Activated CD4-positive, alpha-beta T cell treated with anti-CD3 and anti-CD28 coated beads, Interleukin-2, Interleukin-4, amounts not matched to agents 100 ng/mL and 50 ng/mL, durations not matched to agents 16 hours and 8 hours (primary cell): ENCODE measurements at places on chromosomes 16 and 17.
A peak's percentile ranks its signal among the peaks of the same experiment; 100 is the strongest.

DNA sequence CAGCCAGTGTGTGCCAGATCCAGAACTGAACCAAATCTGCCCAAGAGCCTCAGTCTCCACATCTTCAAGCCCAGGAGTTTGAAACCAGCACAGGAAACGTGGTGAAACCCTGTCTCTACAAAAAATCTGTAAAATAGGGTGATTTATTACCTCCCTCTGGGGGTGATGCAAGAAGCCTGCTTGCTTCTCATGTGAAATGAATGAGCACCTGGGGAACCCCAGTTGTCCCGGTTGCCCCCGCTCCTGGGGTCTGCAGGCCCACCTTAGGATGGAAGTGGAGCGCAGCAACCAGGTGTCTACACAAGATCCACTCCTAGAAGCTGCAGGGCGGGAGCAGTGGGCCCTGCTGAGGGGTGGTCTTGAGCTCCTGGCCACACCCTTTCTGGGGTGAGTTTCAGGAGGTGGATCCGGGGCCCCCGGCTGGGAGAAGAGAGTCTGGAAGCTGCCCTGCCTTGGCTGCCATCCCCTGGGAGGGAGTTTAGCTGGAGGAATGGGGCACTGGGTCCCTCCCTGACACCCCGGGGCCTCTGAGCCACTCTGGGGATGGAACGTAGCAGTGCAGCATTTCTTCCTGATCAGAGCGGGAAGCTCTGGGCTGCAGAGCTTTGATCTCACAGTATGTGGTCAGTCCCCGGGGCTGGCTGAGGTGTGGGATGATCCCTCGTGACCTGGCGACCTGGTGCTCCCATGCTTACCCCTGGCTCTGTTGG, 117.8 kb downstream of the RAB11FIP4 start:
- DNase-seq: no peak

- no peak for DNase-seq
Observed at GRCh38 chr16:54303613-54304012, 17.0 kb upstream of the IRX3 start.

- peak; percentile 79 for DNase-seq
Observed at GRCh38 chr17:3965118-3965800, 1.0 kb upstream of the ATP2A3 start.

DNA sequence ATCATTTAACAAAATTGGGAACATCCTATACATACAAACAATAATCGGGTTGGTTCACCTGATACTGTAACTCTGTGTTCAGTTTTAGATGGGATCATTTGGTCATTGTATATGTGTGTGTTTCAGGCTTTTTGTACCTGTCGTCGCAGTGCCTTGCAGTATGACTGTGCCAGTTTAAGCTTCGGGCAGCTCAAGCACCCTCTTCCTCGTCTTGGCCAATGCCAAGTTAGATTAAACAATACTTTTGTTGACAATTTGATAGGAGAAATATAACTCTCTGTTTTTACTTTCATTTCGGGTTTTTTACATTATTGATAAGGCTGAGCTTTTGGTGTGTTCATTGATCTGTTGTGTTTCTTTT, 37.0 kb upstream of the ARHGAP17 start:
- peak; percentile 33 for DNase-seq

DNA sequence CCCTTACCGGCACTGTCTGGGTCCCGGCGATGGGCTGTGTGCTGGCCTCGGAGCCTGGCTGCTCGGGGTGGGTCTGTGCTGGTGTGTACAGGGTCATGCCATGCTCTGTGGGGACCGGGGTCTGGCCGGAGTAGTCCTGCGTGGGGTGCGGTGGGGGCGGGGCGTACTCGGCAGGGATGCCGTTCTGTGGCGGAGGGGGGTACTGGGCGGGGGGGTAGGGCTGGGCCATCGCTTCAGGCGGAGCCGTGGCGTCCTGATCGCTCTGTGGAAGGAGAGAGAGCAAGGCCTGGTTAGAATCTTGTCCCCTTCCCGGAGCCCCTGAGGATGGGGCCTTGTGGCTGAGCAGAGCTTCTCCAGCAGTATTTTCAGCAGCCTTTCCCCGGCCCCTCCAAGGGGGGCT, 40.9 kb downstream of the ENGASE start:
- no peak for DNase-seq

DNA sequence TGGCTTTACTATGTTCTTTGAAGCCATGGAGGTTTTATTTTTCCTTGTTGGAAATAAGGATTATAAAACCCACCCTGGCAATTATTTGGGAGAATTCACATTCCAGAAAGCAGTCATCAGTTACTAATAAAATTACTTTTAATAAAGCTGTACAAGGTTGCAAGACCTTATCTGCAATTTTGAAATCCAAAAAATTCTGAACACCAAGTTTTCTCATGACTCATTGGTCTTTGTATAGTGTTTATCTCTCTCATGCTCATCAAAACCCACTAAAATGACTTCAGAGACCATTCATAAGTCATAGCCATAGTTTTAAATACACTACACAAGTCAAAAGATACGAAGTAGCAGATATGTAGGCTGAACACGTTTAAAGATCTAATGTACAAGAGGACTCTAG, 6.0 kb upstream of the KRT38 start:
- DNase-seq: no peak

GRCh38 chr16:75379911-75380847, 53.1 kb downstream of the CFDP1 start:
- peak; percentile 43 for DNase-seq

- peak; percentile 52 for DNase-seq
Observed at GRCh38 chr16:53509906-53510703, 7.1 kb upstream of the AKTIP start.

- no peak for DNase-seq
Observed at GRCh38 chr17:75664099-75664549, 2.8 kb downstream of the RECQL5 start.

- peak; percentile 86 for DNase-seq
Observed at GRCh38 chr17:65556014-65556909, 5.2 kb downstream of the AXIN2 start.

DNA sequence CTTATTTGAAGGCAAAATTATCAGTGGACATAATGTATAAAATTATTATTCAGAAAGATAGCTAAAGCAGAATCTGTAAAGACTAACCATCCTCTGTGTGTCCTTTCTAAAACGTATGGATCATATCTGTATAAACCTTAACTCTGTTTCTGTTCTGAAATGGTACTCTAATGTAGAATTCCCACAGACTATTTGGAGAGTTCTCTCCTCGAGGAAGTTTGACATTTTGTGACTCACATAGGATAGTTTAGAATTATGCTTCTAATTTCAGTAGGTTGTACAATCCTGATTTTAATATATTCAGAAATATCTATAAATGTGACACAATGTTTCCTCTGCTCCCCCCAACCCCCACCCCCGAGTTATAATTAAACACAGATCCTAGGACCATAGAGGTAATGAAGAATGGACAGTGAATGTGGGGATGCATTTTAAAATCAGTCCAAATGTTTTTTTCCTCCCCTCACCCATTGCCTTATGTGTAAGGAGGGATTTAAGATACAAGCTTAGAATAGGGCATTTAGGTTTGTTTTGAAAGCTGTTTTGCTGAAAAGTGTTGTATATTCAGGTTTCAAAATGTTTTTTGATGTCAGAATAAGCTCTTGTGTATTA, 66.8 kb downstream of the BCAS3 start:
- DNase-seq: no peak

- DNase-seq: no peak
Observed at GRCh38 chr16:30605158-30605557, 5.0 kb downstream of the ZNF689 start.

- DNase-seq: no peak
Observed at GRCh38 chr16:4583906-4584305, 27.8 kb downstream of the C16orf96 start.

- no peak for DNase-seq
Observed at GRCh38 chr17:82645516-82645915, 2.7 kb downstream of the WDR45B start.

GRCh38 chr16:59773330-59773729, 1039.2 kb upstream of the GOT2 start:
- no peak for DNase-seq

GRCh38 chr16:86089991-86090390, 191.0 kb downstream of the IRF8 start:
- no peak for DNase-seq

DNA sequence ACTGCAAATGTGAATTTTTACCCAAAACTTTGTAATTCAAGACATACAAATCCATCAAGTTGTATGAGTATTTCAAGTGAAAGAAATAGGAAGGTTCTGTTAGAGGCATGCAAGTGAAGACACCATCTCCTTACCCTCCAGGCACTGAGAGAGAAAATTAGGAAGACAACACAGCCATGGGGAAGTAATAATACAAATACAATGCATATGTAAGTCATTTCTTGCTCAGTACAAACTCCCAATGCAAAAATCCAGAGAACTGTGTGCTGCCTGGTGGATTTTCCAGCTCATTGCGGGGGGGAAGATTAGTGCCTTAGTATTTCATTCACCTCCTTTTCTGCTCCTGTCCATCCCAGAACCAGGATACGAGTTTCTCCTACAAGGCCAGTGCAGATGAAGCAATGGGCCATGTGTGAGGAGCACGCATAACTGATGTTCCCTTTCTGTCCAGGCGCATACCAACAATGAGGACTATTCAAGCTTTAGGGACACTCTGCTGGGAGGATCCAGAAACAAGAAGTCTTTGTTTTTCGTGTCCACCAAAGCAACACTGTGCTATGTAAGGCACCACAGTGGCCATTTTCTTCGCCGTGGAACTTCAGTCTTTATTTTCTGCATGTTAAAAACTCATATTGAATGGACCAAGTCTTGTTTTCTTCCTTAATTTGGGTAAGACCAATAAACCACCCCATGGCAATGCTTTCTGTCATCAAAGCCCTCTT, 143.7 kb upstream of the RCVRN start:
- no peak for DNase-seq

GRCh38 chr16:27378871-27379481, 23.0 kb upstream of the IL21R start:
- DNase-seq: peak; percentile 57

DNA sequence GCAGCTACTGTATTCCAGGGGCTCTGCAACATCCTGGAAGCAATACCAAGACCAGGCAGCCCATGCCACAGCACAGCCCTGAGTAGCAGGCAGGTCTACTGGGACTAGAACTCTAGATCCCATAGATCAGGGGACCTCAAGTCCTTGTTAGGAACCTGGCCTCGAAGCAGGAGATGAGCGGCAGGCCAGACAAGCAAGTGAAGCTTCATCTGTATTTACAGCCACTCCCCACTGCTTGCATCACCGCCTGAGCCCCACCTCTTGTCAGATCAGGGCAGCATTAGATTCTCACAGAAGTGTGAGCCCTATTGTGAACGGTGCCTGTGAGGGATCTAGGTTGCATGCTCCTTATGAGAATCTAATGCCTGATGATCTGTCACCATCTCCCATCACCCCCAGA, 295.7 kb upstream of the TNRC6C start:
- DNase-seq: no peak

- no peak for DNase-seq
Observed at GRCh38 chr16:8760021-8760420, 37.4 kb downstream of the TMEM186 start.

DNA sequence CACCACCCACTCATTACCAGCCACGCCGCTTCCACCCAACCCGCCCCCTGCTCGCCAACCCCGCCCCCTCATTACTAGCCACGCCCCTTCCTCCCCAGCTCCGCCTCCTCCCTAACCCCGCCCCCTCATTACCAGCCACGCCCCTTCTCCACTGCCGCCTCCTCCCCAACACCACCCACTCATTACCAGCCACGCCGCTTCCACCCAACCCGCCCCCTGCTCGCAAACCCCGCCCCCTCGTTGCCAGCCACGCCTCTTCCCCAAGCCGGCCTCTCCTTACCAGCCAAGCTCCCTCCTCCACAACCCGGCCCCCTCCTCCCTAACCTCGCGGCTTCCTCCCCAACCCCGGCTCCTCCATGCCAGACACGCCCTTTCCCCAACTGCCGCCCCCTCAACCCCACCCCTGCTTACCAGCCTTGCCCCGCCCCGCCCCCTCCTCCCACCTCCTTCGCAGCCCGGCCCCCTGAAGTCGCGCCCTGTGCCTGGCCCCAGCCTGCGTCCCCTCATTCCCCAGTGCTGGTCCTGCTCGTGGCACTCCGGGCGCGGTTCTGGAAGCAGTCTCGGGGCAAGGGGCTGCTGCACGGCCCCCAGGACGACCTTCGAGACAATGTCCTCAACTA, 7.3 kb downstream of the SLC22A31 start:
- peak; percentile 65 for DNase-seq

GRCh38 chr16:70708366-70709246, 22.8 kb upstream of the MTSS2 start:
- DNase-seq: no peak

DNA sequence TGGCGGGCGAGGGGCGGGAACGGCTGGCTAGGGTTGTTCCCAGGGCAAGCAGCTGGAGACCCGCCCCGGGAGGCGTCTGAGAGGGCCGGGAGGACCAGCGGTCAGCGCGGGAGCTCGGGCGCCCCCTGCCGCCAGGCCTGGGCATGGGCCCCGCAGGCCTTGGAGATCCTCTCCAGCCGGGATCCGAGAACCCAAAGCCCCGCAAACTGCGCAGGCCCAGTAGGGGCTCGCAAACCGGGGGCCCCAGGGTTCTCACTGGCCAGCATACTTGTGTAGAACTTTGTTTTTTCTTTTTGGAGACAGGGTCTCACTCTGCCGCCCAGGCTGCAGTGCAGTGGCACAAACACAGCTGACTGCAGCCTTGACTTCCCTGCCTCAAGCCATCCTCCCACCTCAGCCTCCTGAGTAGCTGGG, 20.8 kb upstream of the ZNF423 start:
- peak; percentile 44 for DNase-seq

GRCh38 chr16:68072038-68072695, 13.0 kb upstream of the NFATC3 start:
- no peak for DNase-seq

DNA sequence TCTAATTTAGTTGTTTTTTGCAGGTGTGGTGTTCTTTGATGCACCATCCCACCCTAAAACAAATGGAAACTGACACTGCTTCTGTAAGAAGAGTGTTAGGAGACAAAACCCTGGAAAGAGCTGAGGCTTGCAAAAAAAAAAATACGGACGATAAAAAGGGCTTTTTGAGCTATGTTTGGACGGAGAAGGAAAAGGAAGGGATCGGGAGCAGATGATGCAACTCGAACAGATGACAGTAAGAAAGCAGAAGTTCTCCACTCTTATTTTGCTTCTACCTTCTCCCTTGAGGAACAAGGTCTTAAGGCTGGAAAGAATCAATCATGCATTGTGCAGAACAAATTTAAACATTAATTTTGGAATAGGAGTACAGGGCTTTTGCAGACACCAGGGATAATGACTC, 136.7 kb downstream of the MAF start:
- DNase-seq: no peak

DNA sequence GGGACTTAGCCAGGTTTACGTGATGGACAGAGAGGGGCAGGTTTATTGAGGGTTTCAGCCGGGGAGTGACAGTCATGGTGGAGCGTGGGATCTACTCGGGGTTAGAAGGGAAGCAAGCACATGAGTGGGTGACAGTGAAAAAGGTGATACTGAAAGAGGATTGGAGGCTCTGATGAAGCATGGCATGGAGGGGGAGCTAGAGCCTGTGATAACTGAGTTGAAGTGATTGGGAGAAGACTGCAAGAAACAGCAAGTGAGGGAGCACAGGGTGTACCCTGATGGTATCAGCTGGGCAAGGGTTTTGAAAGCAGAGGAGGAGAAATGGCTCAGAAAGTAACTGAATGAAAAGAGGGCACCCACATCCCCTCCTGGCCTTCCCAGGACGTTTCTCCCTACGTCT, 6.7 kb upstream of the KSR1 start:
- DNase-seq: no peak

- no peak for DNase-seq
Observed at GRCh38 chr17:48174833-48175523, 67.4 kb downstream of the SNX11 start.

- DNase-seq: no peak
Observed at GRCh38 chr16:65961476-65962143, 404.9 kb upstream of the CDH5 start.

- DNase-seq: peak; percentile 78
Observed at GRCh38 chr17:59830007-59830630, 62.6 kb downstream of the TUBD1 start.

GRCh38 chr17:17391668-17392370, 85.0 kb upstream of the MED9 start:
- DNase-seq: peak; percentile 42
